ENCODE measurements at places on chromosomes 6 and 20.

GRCh38 chr6:113774127-113774825 is 82.9 kb upstream of the MARCKS start:
- DNase-seq: peak; percentile 66

DNA sequence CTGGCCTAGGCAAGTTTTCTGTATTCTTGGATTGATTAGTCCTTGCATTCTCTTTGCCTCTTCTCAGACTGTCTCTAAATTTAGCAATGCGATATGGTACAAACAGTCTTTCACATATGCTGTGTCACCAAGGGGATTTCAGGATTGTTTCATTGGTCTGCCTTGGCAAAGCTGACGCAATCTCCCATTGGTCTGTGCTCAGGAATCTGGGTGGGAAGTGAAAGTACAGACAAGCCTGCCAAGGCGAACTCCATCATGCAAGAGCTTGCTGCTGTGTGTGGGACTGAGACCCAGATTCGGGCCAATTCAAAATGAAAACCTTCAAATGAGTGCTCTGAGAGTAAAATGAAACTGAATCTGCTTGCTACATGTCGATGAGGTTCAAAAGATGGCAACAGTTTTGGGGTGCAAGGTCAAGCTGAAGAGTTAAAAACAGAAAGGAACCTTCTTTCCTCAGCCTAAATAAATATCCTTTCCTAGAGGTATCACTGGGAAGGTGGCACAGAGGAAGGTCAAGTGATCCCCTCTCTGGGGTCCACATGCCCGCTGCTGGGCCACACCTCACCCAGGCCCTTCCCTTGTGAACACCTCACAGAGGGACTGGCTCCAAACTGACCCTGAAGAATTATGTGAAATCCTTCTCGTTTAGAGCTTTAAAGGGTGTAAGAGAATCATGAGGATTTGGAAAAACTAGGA is 198.8 kb upstream of the PREP start:
- peak; percentile 76 for DNase-seq

DNA sequence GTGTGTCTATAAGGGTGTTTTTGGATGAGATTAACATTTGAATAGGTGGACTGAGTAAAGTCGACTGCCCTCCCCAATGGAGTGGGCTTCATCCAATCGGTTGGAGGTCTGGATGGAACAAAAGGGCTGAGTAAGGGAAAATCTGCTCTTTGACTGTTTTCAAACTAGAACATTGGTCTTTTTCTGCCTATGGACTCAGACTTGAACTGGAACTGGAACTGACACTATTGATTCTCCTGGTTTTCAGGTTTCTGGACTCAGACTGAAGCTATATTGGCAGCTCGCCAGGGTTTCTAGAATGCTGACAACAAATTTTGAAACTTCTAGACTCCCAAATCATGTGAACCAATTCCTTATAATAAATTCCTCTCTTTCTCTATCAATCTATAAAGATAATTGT is 498.9 kb upstream of the EPHA7 start:
- no peak for DNase-seq

DNA sequence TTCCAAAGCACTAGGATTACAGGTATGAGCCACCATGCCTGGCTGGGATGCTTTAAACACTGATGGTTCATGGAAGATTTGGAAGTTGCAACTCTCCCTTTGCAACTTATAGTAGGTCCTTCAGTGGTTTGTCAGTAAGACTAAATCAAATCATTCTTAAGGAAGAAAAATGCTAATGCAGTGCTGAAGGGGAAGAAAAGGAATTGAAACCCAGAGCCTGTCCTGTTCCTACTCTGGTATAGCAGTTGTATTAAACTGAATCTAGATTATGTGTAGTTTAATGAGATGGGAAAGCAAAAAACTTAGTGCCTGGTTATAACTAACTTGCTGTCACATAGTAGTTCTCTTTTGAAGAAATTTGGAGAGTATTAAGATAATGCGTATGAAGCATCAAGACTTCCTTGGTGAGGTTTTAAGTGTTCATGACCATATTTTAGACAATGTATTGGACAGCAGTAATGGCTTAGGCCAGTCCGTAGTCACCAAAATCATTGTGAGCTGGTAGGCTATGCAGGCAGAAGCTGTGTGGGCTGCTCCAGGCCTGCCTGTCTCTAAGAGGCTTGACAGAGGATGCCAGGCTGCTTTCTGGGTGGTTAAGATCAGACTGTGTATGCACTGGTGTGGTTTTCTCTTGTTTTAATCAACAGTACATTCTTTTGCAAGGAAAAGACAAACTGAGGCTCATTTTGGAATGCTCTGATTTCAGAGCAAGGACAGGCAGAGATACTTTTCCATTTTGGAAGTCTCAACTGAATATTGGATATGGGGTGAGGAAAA is 14.0 kb downstream of the PAQR8 start:
- no peak for DNase-seq

DNA sequence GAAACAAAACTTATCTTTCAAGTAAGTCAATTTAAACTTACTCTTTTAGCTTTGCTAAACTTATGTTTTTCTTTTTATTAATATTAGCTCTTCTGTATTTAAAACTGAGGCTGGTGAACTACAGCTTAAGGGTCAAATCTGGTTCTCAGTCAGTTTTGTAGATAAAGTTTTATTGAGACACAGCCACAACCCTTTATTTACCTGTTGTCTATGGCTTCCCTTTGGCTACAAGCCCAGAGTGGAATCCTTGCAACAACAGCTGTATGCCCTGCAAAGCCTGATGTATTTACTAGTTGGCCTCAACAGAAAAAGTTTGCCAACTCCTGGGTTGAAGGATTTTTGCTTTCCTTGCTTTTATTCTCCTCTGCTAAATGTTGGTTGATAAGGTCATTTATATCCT is 491.4 kb upstream of the RNF217 start:
- DNase-seq: no peak

DNA sequence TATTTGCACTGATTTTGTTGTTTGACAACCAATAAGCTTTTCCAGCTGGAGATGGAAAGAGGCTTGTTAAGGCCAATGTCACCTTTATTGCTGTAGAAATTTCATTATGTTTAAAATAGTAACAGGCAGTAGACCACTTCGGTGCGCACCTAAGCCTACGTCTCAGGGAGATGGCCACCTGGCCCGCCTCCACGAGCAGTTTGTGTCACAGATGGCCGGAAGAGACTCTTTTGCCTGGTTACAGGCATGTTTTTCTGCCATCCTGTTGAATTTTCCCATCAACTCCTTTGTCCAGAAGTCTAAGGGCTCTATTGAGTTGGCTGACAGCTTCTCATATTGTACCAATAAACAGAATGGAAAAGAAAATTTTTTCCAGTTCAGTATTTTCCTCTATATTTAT is 51.0 kb downstream of the SLC9A8 start:
- DNase-seq: no peak

Measured in AG04449 (cell line).